ENCODE measurements at places on chromosomes 16 and 17.

- DNase-seq: peak; percentile 12
Observed at GRCh38 chr17:14748036-14748710, 447.3 kb downstream of the HS3ST3B1 start.

- DNase-seq: no peak
Observed at GRCh38 chr17:55629995-55630394, 92.7 kb downstream of the TMEM100 start.

- DNase-seq: no peak
Observed at GRCh38 chr16:1567988-1568387, 34.5 kb downstream of the TMEM204 start.

- peak; percentile 23 for DNase-seq
Observed at GRCh38 chr16:89031715-89032659, 55.0 kb upstream of the CBFA2T3 start.

DNA sequence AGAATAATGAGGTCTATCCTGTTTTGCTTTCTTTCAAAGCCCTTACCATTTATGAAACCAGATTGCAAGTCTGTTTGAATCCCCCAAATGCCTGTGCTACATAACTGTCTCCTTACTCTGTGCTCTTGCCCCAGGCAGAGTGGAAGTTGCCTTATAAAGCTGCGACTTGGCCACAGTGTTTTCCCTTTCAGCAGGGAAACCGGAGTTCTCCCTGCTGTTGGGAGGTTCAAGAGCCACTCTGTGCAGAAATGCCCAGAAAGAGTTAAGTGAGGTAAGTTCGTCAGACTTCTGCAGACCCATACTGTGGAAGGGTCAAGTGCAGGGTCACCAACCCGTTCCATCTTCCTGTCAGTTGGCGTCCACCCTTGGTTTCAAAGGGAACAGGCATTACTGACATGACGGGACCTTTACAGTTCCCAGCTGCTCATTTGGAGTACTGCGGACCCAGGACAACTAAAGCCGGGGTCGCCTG lies 508.9 kb downstream of the WWOX start:
- no peak for DNase-seq

GRCh38 chr16:58443783-58444182 lies 51.5 kb downstream of the GINS3 start:
- DNase-seq: no peak

DNA sequence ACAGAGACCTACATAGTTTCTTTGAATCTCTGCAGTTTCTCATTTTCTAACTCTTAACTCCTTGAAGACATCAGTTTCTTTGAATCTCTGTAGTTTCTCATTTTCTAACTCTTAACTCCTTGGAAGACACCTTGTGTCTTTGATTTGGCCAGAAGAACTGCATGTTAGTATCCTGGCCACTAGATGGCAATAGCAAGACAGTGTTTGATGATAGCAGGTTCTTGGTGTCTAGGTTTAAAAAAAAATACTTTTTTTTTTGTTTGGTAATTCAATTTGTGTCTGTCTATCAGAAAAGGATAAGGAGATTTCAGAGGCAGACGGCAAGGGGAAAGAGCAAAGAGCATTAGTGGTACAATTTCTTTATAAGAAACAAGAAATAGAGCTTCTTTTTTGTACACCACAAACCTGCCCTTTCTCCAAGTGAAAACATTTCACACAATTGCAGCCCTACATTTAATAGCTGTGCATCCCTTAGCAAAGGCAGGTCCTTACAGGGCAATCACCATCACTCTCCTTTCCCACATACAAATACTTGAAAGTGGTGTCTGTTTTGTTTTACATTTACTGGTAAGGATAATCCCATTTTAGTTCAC lies 1324.9 kb upstream of the CDH8 start:
- no peak for DNase-seq

DNA sequence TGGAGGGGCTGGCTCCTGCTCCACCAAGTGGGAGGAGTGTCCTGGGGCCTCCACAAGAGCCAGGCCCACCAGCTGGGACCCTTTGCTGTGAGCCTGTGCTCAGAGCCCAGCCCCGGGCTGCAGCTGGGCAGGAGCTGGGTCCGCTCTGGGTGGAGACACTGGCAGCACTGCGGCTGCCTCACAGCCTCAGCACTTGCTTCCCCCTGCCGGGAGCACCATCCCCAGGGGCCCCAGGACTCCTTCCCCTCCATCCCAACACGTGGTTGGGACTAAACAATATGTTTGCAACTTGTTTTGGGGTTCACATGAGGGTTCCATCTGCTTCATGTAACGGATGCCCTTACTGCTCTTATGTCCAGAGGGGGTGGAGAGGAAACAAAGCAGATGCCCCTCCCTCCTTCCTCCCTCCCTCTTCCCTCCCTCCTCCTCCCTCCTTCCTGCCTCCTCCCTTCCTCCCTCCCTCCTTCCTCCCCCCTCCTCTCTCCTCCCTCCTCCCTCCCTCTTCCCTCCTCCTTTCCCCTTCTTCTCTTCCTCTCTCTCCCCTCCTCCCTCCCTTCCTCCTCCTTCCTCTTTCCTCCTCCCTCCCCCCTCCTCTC lies 16.3 kb upstream of the CBFA2T3 start:
- DNase-seq: no peak

- no peak for DNase-seq
Observed at GRCh38 chr16:77963185-77964044, 58.9 kb upstream of the CLEC3A start.

DNA sequence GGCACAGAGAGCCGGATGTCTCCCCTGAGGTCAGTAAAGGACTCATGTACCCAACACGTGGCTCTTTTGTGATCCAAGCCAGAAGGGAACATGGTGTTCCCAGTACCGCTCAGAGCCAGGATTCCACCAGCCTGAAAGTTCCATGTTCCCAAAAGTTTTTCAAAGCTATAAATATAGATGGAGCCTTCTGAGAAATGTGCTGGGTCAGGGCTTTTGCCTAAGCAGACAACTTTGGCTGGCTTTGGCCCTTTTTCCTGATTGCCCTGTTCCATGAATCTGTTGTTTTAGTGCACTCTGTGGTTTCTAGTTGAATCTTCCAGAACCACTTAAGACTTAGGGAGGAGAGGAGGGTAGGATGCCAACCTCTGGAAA lies 128.5 kb upstream of the HS3ST2 start:
- DNase-seq: no peak

GRCh38 chr16:74738113-74738541 lies 36.5 kb downstream of the FA2H start:
- no peak for DNase-seq

- no peak for DNase-seq
Observed at GRCh38 chr16:54505549-54506213, 219.1 kb upstream of the IRX3 start.

DNA sequence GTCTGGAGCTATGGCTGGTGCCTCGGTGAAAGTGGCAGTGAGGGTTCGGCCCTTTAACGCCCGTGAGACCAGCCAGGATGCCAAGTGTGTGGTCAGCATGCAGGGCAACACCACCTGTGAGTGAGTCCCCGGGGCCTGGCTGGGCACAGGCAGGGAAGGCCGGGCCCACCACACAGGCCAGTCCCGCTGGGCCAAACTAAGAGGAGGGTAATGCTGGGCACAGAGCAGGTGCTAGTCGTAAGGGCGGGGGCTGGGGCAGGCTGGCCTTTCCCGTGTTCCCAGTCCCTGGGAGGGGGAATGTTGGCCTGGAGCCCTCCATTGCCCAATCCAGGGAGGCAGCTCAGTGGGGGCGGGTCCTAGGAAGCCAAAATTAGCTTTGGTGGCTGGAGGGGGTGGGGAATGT lies 2.5 kb downstream of the KIF1C start:
- DNase-seq: no peak

GRCh38 chr17:16551878-16552636 lies 16.9 kb downstream of the ZNF287 start:
- DNase-seq: no peak

- DNase-seq: no peak
Observed at GRCh38 chr17:31673076-31673475, 186.0 kb downstream of the COPRS start.

DNA sequence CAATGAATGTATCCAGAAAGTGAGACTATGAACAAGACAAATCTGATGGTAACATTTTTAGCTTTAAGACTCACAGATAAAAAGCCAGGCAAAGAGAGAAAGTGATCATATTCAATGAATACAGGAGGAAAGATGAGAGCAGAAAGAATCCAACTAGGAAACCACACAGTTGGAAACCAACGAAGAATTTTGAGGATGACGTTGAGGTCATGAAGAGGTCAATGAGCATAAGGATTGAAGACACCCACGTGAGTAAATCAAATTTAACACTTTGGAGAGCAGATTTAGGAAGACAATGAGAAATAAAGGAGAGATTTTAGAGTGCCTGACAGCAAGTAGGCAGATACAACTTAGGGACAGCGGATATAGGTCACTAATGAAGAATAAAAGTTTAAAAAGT lies 948.1 kb downstream of the KCNJ2 start:
- no peak for DNase-seq

GRCh38 chr17:2957631-2958286 lies 105.6 kb downstream of the OR1D5 start:
- DNase-seq: no peak

- no peak for DNase-seq
Observed at GRCh38 chr16:22262460-22262859, 34.7 kb upstream of the POLR3E start.

DNA sequence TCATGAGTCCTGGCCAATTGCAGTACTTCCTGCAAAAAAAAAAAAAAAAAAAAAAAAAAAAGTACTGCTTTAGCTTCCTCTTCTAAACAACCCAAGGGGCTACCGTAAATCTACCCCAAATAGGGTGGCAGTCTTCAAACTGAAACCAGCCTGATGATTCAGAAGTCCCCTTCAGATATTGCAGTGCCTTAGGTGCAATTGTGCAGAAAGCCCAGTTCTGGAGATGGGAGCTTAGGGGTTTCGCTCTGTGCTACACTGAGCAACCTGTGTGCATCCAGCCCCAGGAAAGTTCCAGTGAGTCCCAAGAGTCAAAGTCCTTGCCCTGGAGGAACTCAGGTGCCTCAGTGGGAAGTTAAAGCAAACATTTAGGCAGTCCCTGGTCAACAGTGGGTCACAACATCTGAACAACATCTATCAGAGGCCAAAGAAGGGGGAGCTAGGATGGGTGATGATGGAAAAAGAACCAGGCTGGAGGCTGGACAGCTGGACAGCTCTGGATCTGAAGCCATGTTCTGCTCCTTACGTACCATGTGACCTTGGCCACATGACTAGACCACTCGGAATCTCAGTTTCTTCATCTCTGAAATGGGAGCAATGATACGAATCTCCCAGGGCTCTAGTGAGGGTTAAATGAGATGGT lies 6.7 kb upstream of the CIITA start:
- DNase-seq: no peak

- no peak for DNase-seq
Observed at GRCh38 chr17:4902540-4902939, 358 bp downstream of the CHRNE start.

- no peak for DNase-seq
Observed at GRCh38 chr16:78460428-78460827, 361.0 kb downstream of the WWOX start.

- no peak for DNase-seq
Observed at GRCh38 chr17:34665150-34665806, 85.9 kb downstream of the TMEM132E start.
